ENCODE measurements at places on chromosomes 16 and 17.

- no peak for DNase-seq
Measured at GRCh38 chr17:82085031-82085861, 12.8 kb downstream of the FASN start.

DNA sequence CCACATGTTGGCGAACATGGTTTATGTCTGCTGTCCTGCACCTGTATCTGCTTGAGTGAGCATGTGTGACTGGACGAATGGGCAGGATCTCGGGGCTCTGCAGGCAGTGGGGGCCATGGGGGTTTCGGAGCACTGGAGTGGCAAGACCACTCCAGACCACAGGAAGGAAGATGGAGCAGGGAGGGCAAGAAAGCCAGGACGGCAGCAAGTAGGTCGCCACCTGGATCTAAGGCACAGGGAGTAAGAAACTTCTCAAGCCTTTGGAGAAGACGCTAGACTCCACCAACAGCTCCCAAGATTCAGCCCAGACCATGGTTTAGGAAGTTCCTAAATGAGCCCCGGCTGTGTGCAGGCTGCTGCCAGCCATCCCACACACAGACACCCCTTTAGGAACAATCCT is 32.8 kb upstream of the C16orf95 start:
- no peak for DNase-seq

DNA sequence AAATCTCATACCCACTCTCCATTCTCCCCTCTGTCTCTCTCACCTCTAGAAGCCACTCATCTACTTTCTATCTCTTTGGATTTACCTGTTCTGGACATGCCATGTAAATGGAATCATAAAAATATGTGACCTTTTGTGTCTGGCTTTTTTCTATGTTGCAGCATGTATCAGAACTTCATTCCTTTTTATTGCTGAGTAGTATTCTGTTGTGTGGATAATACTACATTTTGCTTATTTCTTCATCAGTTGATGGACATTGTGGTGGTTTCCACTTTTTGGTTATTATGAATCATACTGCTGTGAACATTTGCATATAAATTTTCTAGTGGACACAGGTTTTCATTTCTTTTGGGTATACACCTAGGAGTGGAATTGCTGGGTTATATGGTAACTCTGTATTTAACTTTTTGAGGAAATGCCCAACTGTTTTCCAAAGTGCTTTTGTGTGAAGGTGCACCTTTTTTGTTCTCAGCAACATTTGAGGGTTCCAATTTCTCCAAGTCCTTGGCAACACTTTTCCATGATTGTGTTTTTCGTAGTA is 18.2 kb downstream of the MRTFB start:
- no peak for DNase-seq

- no peak for DNase-seq
Measured at GRCh38 chr17:28716740-28717577, 709 bp downstream of the RAB34 start.

DNA sequence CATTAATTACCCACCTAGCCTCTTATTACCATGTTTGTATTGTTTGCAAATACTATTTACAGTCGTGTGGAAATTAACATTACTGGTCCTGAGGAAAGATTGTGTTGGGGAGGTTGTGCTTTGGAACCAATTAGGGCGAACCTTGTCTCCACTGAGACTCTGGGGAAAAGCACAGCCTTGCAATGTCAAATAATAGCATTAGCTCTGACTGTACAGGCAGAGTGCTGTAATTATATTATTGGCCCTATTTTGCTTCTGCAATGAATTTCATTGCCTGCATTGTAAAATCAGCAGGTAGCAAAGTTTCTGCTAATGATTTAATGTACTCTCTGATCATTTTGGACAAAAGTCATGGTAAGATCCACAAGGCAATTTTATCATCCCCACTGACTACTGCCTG is 97.0 kb downstream of the WWOX start:
- DNase-seq = no peak

GRCh38 chr16:56614549-56614991 is 6.2 kb downstream of the MT2A start:
- no peak for DNase-seq

DNA sequence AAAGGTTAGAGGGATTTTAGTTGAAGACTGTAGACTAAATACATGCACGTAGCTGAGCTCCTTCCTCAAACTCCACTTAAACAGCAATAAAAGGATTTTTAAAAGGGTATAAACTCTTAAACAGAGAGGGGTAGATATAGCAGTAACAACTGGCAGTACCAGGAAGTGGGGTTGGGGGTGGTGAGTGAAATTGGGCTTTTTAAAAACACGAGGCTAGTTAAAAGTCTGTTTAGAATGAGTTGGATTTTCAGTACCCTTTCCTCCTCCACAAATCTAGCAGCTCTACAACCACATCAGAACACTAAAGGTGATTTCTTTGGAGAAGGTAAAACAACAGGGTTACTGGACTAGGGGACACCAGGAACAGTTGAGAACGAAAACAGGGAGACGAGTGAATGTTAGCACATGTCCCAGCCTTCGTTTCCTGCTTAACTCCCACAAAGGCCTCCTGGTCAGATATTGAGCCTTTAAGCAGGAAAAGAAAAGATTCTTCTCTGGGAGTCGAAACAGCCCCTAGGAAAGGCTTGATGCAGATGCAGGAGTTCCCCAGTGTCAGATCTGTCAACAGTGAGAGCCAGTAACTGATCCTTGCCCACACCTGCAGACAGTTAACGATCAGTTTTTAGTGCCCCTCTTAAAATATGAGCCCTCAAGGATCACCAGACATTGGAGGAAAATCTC is 13.8 kb downstream of the NETO2 start:
- DNase-seq = no peak

GRCh38 chr16:84964386-84965128 is 46.8 kb downstream of the ZDHHC7 start:
- DNase-seq = no peak

Data from GDM1 (cell line).